Activated CD4-positive, alpha-beta T cell treated with anti-CD3 and anti-CD28 coated beads, Interleukin-2, amount 50 U/mL, for 48 hours (primary cell): ENCODE measurements at places on chromosomes 3 and 15.

GRCh38 chr3:189805375-189806067 lies 174.3 kb downstream of the TP63 start:
- no peak for DNase-seq

- DNase-seq: no peak
Observed at GRCh38 chr3:132726341-132726823, 4.2 kb upstream of the NPHP3 start.

GRCh38 chr3:65101450-65101849 lies 413.6 kb upstream of the ADAMTS9 start:
- no peak for DNase-seq

- no peak for DNase-seq
Observed at GRCh38 chr15:68354268-68354667, 76.7 kb downstream of the FEM1B start.

- no peak for DNase-seq
Observed at GRCh38 chr15:26866298-26867199, at the start of gene GABRA5. GABRA5 (plus strand) TSS chr15:26867062; CDS start chr15:26869249, 2,187 bp downstream.

DNA sequence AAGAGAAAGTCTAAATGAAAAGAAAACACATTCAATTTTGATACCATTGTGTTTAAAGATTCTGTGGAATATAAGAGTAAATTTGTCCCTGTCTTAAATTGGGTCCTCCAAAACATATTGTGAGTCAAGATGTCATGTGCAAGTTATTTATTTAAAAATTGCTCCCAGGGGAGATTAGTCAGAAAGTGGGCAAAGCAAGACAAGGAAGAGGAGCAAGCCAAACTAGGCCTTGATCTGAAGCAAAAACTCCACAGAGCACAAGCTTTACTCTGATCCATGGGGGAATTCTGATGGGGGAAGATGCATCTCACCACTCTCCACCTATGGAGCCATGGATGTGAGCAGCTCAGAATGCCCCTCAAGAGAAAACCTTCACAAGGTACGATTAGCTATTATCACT lies 342.8 kb upstream of the IL12A start:
- DNase-seq: no peak

- DNase-seq: no peak
Observed at GRCh38 chr3:17850448-17850847, 108.0 kb upstream of the TBC1D5 start.

DNA sequence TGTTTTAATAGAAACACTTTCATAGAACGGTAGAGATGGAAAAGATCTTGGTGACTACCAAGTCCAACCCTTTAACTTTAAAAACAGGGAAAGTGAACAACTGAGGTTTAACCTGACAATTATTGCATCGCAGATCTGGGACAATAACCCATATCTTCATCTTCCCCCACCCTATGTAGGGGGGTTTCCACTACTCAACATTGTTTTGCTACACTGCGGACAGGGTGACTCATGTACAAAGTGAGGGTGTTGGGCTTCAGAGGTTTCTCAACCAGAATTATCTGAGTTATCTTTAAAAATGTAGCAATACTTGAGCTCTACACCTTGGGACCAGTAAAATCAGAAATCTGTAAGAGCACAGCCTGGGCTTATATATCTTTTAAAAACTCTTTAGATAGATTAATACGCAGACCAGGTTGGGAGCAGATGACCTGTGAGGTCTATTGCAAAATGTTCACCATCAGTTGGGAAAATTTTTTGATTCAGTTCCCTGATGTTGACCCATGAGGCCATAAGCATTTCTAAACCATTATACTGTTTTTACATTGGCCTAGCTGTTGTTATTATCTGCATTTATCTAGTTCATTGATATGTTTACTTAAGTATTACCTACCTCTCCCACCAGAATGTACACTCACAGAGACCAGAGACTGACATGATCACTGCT lies 103.6 kb upstream of the ICE2 start:
- DNase-seq: no peak
